ENCODE measurements at places on chromosomes 5 and 9.

DNA sequence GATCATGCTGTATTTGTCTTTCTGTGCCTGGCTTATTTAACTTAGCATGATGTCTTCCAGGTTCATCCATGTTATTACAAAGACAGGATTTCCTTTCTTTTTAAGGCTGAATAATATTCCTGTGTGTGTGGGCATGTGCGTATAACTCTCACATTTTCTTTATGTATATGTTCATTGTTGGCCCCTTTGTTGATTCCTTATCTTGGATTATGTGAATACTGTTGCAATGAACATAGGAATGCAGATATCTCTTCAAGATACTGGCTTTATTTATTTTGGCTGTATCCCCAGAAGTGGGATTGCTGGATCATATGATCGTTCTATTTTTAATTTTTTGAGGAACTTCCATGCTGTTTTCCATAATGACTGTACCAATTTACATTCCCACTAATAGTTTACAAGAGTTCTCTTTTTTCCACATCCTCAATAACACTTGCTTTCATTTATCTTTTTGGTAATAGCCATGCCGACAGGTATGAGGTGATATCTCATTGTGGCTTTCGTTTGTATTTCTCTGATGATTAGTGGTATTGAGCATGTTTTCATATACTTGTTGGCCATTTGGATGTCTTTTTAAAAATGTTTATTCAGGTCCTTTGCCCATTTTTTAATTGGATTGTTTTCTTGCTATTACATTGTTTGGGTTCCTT, 38.0 kb downstream of the CREBRF start:
- peak; percentile 18 for DNase-seq

- no peak for DNase-seq
Observed at GRCh38 chr9:34557426-34558321, 31.9 kb downstream of the CNTFR start.

- DNase-seq: peak; percentile 64
Observed at GRCh38 chr5:56900858-56901578, 8.4 kb upstream of the SETD9 start.

DNA sequence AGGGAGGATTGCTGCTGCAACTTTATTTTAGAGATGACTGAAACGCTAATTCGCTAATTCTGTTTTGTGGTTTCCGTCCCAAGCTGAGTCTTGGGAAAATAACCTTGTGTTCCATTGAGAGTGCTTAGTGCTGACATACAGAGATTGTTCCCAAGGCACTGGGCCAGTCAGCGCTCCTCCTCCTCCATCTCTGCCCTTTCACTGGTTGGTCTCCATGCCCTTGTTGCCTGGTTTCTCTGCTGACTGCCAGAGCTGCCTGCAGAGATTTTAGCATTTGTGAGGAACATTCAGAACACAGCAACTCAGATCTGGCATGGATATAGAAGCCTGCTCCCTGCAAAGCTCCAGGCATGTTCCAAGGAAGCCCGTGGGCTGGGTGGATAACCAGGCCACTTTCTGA, 126.0 kb upstream of the IRX2 start:
- no peak for DNase-seq

- peak; percentile 62 for DNase-seq
Observed at GRCh38 chr9:100322954-100323536, 29.7 kb downstream of the TEX10 start.

- DNase-seq: no peak
Observed at GRCh38 chr9:136284311-136284710, 19.6 kb downstream of the CCDC187 start.

- no peak for DNase-seq
Observed at GRCh38 chr5:173399851-173400250, 71.6 kb upstream of the STC2 start.

- no peak for DNase-seq
Observed at GRCh38 chr9:131693651-131694597, 46.0 kb downstream of the RAPGEF1 start.
